ENCODE measurements at places on chromosomes 12 and 14.

GRCh38 chr12:104519190-104520019 is 62.7 kb downstream of the CHST11 start:
- DNase-seq: no peak

GRCh38 chr14:44778604-44779003 is 183.1 kb downstream of the KLHL28 start:
- peak; percentile 50 for DNase-seq

GRCh38 chr12:32809846-32810245 is 54.1 kb upstream of the YARS2 start:
- DNase-seq: no peak

- no peak for DNase-seq
Measured at GRCh38 chr12:113831476-113831875, 134.6 kb downstream of the RBM19 start.

- DNase-seq: peak; percentile 95
Measured at GRCh38 chr12:116559162-116559935, at the start of gene MAP1LC3B2. MAP1LC3B2 (plus strand) TSS chr12:116559381; CDS start chr12:116575943, 16,562 bp downstream.

DNA sequence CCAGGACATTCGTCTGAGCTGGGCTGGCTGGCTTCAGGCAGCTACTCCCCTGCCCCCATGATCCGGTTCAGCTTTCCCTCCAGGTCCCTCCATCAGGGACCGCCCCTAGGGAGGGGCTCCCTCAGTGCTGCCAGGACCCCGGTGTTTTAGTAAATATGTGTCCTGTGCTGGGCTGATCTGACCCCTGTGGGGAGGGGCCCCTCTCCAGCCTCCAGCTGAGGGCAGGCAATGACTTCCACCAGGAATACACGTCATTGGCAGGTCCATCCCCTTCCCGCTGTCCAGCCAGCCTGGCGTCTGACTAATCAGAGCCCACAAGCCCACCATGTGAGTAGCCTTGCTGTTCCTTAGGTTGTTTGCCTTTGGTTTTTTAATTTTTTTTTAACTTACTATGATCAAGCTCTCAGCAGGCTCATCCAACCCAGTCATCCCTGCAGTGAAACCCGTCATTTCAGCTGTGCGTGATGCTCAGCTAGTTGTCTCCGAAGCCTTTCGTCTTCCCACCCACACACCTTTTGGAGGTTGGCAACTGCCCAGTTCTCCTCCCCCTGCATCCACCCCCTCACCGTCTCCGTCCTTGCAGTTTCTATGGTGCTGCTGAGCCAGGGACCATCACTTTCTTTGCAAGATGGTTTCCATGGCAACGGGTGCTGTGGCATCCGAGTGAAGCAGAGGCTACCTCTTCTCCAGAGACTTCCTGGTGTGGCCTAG is 16.0 kb upstream of the SERPINA4 start:
- DNase-seq: no peak

DNA sequence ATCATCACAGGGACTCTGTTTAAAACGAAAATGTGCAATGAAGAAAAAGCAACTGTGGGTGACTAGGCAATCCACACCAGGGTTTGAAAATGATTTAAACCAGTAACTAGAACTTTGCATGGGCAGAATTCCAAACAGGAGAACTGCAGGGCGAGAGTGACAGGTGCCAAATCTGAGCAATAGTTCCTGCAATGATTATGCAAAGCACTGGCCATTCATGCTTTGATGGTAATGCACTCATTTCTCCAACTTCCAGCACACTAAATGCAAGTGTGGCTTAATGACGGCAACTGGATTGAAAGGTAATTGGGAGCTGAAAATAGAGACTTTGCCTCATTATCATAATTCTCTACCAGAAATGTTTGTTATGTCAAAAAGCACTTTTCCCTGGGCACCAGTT is 140.5 kb upstream of the TMCC3 start:
- DNase-seq: no peak

DNA sequence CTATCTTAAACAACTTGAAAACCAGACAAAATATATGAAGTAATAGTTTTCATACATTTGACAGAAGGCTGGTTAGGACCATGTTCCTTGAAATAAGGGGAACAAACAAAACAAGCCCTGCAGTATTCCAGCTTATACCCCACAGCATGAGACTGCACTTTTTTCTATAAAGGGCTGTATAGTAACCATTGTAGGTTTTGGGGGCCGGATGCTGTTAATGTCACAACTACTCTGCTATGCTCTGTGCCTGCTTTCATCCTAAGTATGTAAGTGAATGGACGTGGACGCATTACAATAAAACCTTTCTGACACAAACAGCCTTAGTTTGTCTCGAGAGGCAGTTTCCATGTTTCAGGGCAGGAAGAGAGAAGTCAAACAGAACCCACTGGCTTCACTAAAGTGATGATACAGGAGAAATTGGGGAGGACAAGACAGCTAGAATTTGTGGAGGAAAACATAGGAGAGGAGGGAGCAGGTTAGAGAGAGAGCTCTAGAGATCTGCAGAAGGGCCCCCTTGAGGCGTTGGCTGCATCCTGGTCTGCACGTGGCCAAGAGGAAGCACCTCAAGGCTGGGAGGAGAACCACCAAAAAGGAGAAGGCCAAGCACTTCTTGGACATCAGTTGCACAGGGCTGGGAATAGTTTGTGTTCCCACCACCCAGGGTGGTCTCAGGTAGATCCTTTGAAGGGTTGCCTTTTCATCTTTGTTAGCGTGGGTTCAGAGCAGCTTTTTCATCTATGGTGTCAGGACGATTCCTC is 63.7 kb downstream of the TRAF3 start:
- no peak for DNase-seq

GRCh38 chr14:57266065-57266464 is 2.6 kb downstream of the EXOC5 start:
- no peak for DNase-seq

Data from foreskin keratinocyte (primary cell).